ENCODE measurements at places on chromosomes 16 and 17.

DNA sequence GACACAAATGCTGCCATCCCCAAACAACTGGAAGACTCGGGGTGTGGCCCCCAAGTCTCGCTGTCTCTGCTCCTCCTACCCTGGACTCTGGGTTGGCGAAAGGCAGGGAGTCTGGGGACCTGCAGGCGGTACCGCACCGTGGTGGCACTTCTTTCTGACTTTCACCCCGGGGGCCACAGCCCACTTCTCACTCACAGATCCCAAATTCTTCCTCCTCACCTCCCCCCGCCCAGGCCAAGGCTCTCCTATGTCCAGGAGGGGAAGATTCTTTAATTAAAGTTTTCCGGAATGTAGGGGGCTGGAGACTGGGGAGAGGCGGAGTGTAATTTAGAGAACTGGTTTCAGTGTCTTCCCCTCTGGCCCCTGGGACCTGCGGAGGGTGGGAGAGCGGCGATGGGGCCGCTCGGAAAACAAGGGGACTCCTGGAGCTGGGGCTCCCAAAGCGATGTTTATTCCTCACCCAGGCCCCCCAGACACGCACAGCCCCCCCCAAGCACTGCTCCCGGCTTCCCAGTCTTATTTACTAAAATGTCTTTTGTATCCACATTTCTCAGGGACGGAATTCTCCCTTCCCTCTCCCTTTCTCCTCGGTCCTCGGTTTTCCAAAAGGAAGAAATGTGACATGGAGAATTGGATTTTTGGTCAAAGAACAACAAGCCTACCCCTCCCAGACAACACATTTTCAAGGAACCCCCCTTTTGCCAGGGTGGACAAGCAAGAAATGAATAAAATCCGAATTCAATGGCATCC lies 1.2 kb downstream of the WNT3 start:
- no peak for DNase-seq

- no peak for DNase-seq
Measured at GRCh38 chr16:3004319-3004718, 8.4 kb upstream of the CLDN9 start.

GRCh38 chr17:14211801-14212200 lies 24.9 kb downstream of the CDRT15 start:
- no peak for DNase-seq

DNA sequence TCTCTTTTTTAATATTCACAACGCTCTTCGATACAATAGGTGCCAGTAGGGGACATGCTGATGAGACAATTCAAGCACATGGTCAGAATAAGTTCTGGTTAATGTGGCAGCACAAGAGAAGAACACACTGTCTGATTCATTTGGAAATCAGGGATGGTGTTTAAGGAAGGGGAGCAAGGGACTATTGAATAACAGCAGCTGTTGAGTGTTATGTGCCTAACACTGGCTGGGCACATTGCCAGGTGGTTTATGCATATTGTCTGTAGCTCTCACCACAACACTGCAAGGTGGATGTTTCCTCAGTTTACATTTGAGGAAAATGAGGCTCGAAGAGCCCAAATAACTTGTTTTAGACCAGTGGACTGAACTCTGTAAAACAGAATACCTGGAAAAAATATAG lies 44.2 kb downstream of the LYRM9 start:
- no peak for DNase-seq

DNA sequence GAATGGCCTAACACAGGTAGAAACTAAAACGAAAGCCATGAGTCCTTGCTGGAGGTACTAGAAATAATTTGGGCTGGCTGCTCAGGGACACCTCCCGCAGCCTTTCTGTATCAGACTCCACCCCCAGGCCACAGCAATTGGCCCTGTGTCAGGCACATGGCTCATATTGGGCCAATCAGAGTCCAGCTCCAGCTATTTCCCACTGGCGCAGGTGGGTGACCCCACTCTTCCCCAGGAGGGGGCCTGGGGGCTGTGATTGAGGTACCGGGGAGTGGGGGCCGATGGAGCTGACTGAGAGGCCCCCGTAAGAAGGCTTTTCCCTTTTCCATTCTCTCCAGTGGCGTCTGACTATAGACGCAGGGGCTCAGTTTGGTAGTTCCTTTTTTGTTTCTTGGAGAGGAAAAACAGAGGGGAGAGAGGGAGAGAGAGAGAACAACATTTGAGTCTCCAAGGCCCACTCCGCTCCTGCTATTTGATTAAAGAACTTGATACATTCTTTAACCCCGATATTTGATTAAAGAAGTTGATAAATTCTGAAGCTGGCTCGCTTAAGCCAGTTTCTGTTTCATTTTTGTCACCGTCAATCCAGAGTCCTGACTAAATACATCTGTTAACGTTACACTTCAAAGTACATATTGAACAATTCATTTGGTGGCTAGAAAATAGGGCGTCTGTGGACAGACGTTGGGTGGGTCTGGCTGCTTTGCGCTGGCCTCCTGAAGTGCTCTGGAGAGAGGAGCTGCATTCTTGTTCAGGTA lies 26.3 kb downstream of the FOXL1 start:
- DNase-seq = no peak

DNA sequence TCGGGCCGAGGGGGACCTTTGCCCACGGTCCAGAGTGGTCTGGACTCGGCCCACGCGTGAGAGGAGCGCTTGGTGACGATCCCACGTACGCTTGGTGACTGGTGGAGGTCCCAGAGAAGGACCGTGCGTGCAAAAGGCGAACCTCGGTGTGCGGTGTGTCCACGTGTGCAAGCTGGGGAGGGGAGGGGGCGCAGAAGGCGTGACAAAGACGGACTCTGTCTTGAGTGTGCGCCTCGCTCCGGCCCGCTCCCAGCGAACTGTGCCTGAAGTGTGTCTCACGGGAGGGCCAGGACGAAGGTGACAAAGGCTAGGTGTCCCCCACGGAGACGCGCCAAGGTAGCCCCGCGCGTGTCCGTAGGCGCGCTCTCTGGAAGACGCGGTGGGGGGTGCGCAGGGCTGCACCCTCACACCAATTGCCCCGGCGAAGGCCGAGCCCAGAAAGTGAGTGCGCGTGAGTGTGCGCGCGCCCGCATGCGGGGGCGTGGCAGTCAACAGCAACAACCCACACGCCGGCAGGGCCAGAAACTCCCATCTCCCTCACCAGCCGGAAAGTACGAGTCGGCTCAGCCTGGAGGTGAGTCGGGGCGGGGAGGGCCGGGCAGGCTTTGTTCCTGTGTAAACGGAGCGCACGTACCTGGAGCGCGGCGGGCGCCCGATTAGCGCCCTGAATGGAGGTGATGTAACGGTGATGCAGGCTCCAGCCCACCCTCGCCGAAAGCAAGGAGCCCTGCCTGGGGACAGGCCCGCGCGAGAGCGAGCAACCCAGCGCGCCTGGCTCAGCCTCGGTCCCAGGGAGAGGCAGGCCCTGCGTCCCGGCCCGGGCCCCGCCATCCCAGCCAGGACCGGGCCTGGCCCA lies at the start of gene GPRC5C:
GPRC5C (plus strand) TSS at position 521 of the 856 bp plus-strand sequence. CDS start 7,689 bp downstream, outside the sequence.
- peak; percentile 22 for DNase-seq

- no peak for DNase-seq
Measured at GRCh38 chr17:29968271-29968670, 26.8 kb downstream of the EFCAB5 start.

GRCh38 chr17:80163336-80163735 lies 6.5 kb upstream of the CARD14 start:
- no peak for DNase-seq

DNA sequence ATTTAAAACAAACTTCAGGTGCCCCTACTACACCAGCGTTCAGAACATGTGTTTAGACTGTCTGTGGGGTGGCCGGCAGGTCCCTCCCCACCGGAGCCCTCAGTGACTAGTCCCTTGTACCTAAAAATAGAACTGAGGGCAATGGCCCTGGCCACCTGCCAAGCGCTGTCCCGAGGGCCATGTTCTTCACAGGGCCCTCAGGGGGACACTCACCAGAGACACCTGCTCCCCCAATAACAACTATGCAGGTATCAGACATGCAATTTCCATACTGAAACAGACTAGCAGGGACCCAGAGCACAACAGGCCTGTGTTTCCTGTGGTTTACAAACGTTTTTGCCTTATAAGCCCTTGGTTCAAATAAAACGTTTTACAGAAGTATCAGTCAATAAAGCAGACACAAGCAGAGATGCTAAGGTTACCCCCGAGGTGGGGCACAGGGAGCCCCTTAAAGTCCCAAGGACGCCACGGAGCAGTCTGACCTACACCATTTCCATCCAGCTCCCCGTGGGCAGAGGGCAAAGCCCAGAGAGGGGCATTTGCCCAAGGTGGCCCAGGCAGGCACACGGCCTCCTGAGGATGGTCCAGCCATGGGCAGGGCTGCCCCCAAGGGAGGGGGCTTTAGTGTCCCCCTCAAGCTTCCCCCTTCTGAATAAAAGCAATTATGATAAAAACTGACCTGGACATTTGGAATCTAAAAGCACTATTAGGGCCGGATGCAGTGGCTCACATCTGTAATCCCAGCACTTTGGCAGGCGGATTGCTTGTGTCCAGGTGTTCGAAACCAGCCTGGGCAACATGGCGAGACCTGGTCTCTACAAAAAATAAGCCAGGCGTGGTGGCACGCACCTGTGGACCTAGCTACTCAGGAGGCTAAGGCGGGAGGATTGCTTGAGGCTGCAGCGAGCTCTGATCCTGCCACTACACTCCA lies 896 bp upstream of the MYLK3 start:
- DNase-seq = no peak

- DNase-seq = no peak
Measured at GRCh38 chr17:11757815-11758214, 159.5 kb downstream of the DNAH9 start.

DNA sequence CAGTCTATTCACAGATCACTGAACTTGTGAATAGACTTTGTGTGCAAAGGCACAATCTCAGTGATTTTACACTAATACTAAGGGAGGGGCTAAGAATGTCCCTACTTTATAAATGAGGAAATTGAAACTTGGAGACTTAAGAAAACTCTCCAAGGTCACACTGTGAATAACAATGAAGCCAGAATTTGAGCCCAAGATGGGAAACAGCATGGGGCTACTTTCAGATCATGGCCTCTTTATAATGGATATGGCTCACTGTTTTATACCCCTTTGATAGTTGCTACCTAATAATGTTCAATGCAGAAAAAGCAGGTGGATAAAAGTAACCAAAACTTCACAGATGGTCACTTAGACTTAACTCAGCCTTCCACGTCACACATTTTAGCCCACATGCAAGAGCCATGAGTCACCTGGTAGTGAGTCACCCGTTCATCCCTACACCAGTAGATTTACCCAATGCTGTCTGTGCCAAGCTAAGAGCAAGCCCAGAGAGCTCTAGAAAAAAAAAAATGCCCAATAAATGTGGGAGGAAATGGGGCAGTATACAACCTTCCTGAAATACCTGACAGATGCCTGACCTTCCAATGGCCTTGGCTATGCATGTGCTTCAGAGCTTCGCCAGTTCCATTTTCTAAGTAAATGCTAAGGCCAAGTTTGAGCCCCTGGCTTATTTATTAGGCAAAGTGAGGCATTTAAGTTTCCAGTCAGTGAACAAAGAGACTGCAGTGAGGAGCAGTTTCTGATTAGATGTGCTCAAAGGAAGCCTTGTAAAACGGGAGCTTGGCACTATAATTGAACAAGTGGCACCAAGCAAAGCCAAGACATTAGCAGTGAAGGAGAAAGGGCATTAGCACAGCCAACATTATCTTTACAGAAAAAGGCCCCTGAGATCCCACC lies 219.7 kb downstream of the TMEM114 start:
- no peak for DNase-seq

GRCh38 chr17:73782231-73782630 lies 138.0 kb upstream of the SDK2 start:
- DNase-seq = no peak

- no peak for DNase-seq
Measured at GRCh38 chr16:16155234-16155633, 68.1 kb downstream of the ABCC6 start.

DNA sequence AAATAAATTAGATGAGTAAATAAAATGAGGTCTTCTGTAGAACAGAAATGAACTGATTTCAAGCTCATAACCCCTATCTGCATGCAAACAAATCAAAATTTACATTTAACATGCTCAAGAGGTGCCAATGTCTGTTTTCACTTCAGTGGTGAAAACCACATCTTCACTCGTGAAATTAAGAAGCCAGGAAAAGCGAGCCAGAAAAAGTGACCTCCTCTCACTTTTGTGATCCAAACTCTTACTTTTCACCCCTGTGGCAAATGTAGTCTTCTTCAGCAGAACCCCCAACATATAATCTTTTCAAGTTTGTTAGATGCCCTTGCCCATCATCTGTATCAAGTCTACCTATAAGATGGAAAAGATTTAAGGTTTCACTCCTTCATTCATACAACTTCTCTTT lies 9.5 kb upstream of the QRICH2 start:
- DNase-seq = no peak

DNA sequence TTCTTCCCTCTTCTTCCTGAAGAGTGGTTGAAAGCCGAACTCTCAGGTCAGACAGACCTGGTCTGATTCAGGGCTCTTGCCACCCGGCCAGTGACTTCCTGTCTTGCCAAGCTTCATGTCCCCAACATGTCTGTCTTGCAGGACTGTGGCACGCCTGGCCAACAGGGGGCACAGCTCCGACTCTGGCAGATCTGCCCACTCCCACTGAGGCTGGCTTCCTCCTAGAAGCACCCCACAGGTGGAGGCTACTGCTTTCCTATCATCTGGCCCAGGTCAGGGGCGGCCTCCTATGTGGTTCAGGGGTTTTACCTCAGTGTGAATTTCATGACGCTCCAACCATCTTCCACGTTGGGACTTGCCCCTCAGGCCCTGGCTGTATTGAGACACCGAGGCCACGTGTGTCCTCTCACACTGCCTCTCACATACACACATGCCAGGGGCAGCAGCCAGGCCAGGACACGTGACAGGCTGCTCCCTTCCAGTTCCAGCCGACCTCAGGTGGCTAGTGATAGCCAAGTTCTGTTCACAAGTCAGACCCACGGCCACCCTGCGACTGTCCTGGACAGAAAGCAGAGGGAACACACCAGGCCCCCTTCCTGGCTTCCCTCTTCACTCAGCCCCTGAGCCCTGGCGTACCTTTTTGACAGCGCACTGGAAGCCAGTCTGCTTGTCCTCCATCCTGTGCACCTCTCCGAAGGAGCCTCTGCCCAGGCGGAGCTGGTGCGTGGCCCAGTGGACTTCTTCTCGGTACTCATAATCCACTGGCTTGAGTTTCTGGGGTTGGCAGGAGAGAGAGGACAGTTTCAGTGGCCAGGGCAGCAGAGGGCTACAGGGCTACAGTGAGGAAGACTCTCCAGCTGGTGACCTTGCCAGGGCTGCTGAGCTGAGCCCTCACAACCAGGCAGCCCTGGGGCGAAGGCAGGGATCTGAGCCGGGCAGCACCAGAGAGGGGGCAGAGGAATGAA lies 22.6 kb upstream of the SPATA32 start:
- no peak for DNase-seq

GRCh38 chr16:22646948-22647556 lies 136.4 kb downstream of the NPIPB5 start:
- no peak for DNase-seq
